ENCODE measurements at places on chromosomes 6 and 20.
A peak's percentile ranks its signal among the peaks of the same experiment; 100 is the strongest.

GRCh38 chr20:59154317-59155013 lies 9.2 kb upstream of the ZNF831 start:
- no peak for DNase-seq

DNA sequence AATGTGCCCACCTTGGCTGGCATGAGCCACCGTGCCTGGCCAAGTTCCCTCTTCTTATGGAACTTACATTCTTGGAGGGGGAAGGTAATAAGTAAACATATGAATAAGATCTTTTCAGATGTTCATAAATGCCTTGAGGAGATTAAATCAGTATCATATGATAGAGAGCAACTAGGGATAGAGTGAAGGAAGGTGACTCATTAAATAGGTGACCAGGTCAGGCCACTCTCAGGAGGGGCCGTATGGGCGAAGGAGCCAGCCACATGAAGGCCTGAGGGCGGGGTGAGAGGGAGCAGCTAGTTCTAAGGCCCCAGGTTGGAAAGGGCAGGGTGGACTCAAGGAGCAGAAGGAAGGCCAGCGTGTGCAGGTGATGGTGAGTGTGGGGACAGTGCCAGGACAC lies 91.1 kb downstream of the UST start:
- no peak for DNase-seq

GRCh38 chr6:149089510-149089909 lies 228.0 kb upstream of the TAB2 start:
- DNase-seq, result no peak

- DNase-seq, result no peak
These were observed 1.1 kb downstream of the PFDN6 start for GRCh38 chr6:33290459-33290858.

GRCh38 chr6:44101832-44102231 lies 25.4 kb downstream of the MRPL14 start:
- DNase-seq, result no peak

- DNase-seq, result no peak
These were observed 16.2 kb downstream of the LATS1 start for GRCh38 chr6:149701714-149702113.

GRCh38 chr6:136699358-136699757 lies 92.9 kb downstream of the MAP3K5 start:
- DNase-seq, result no peak

- DNase-seq, result no peak
These were observed 55.9 kb upstream of the SNX9 start for GRCh38 chr6:157766901-157767774.

- DNase-seq, result no peak
These were observed 27.7 kb upstream of the PTPN1 start for GRCh38 chr20:50482396-50482981.

- DNase-seq, result no peak
These were observed 2.0 kb downstream of the FYN start for GRCh38 chr6:111871207-111871606.

DNA sequence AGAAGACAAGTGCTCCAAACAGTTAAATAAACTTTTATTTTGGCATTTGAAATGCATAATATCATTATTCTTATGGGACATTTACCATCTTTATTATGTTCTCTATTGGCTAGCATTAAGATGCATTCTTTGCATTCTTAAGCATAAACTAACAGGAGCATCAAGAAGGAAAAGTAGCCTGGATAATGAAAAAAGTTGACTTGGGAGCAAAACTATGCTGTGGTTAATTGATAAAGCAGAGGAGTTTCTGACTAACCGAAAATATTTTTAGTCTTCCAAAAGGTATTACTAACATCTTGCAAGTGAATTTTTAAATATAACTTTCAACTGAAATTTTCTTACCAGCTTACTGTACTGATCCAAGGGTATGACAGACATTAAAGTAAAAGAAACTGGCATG lies 140.3 kb downstream of the FLRT3 start:
- DNase-seq, result no peak

GRCh38 chr20:33896509-33896908 lies 85.4 kb downstream of the CHMP4B start:
- peak; percentile 34 for DNase-seq

DNA sequence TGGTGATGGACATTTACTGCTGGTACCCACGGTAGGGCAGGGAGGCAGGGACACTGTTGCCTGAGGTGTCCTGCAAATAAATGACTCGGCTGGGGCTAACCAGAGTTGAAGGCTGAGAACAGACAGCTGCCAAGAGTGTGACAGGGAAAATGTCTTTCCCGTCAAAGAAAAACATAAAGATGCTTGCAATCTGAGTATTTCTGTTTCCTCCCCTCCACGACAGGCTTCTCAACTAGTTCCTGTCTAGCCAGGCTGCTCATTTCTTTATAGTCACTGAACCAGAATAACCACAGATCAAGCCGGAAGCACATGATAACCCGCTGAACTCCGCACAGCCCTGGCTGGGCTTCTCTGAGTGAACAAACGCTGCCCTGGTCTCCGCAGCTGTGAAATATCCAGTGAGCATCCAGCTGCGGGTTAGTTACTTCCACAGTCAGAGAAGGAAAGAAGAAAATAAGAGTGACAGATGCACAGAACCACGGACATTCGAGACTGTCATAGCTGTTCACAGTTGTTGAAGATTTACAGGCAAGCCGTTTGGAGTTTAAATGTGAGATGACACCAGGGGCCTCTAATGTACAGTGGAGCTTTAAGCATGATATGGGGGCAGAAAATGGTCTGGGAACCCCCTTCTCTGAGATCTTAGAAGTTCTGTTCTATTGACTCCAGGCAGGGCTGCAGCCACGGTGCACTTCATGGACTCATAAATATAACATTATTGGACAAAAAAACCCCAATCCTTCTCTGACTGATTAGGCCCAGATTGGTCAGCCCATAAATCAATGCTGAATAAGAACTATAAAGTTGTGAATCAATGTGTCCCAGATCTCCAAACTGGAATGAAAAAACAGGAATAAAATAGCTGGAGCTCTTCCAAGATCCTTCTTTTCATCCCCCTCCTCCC lies 299.9 kb upstream of the SUPT3H start:
- DNase-seq, result no peak

DNA sequence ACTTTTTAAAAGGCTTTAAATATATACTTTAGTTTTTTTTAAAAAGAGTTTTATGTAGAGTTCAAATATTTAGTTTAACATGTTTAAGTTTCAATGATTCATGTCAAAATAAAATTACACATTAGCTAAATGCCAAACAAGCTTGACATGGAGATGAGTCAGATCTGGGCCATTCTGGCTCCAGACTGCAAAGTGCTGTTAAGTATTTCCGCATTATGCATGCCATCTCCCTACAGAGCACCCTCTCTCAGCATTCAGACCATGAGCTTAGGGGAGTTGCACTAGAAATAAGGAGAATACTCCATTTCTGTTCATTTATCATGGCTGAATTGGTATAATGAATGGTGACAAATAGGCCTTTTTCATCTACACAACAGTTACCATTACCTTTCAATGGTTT lies 21.5 kb upstream of the HS3ST5 start:
- no peak for DNase-seq

- DNase-seq, result no peak
These were observed 207.5 kb downstream of the MANEA start for GRCh38 chr6:95784869-95785268.

GRCh38 chr6:168177103-168177891 lies 98.3 kb upstream of the FRMD1 start:
- DNase-seq, result no peak

- no peak for DNase-seq
These were observed 399.3 kb downstream of the KHDRBS2 start for GRCh38 chr6:61886608-61887259.

- no peak for DNase-seq
These were observed 63.7 kb downstream of the PRR18 start for GRCh38 chr6:166244353-166245045.

GRCh38 chr6:107534571-107535141 lies 44.7 kb downstream of the SOBP start:
- DNase-seq, result no peak

GRCh38 chr20:2762578-2763131 lies 37.8 kb downstream of the CPXM1 start:
- DNase-seq, result no peak

DNA sequence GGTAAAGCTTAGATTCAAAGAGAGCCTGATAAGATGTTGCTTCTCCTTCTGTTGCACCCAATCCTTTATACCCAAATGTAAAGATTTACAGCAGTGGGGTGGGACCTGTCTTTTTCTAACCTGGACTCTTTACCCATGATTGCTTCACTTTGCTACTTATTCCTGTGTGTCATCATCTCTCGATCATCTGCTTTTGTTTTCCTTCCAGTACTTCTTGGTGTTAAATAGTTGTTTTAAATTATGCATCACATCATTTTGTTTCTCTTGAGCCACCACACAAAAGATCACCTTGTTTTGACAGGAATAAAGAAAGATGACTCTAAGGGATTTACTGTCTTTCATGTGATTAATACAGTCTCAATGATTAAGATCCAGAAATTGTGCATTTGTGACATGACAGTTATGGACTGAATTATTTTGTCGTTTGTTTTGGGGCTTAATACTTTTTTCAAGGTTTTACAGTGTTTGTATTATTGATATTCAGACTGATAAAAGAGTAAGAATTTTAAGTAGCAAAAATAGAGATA lies 123.1 kb downstream of the CDKAL1 start:
- DNase-seq, result no peak

GRCh38 chr20:11182720-11183119 lies 508.9 kb upstream of the JAG1 start:
- no peak for DNase-seq

- DNase-seq, result peak; percentile 74
These were observed 158.1 kb downstream of the DTNBP1 start for GRCh38 chr6:15504581-15505350.

DNA sequence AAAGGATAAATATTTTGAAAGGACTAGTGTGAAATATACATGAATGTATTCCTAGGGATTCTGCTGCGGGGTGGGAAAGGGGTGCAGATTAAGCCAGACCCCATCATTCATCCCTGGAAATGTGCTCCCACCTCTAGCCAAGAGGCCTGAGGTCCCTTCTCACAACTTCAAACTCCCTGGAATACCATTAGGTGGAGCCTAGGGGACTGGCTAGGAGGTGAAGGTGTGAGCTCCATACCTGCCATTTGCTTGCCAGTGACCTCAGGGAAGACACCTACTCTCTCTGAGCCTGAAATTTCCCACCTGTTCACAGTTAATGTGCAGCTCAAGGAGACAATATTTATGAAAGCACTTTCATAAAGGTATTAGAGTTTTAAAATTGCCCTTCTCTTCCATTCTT lies 4.7 kb upstream of the CCN2 start:
- DNase-seq, result no peak

DNA sequence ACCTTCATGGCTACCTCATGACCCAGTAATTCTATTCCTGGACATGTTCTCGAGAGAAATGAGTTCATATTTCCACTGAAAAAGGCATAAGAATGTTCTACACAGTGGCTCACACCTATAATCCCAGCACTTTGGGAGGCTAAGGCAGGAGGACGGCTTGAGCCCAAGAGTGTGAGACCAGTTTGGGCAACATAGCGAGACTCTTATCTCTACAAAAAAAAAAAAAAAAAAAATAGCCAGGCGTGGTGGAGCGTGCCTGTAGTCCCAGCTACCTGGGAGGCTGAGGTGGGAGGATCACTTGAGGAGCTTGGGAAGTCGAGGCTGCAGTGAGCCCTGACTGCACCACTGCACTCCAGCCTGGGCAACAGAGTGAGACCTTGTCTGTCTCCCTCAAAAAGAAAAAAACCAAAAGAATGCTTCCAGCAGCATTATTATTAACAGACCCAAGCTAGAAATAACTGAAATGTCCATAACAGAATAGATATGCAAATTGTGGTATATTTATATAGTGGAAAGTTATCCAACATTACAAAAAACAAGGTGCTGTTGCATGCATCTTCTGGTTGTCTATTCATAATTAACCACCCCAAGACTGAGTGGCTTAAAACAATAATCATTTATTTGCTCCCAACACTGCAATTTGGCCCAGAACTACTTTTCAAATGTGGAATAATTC lies 9.4 kb upstream of the RAB44 start:
- DNase-seq, result no peak

- no peak for DNase-seq
These were observed 204.0 kb downstream of the TSHZ2 start for GRCh38 chr20:53176134-53176533.

DNA sequence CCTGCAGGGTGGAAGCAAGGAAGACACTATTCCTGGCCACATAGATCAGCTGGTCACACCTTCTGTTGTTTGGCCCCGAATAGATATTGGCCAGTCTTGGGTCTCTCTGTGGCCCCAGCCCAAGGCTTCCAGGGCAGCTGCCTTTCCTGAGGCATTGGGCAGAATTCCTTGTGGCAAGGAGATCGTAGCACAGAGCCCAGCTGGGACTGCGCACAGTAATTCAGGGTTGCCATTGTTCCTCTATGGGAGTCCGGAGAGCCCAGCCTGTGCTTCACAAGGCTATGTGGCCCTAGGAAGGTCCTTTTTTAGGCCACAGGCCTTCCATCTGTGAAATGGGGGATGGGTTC lies 6.9 kb downstream of the SGK2 start:
- no peak for DNase-seq

DNA sequence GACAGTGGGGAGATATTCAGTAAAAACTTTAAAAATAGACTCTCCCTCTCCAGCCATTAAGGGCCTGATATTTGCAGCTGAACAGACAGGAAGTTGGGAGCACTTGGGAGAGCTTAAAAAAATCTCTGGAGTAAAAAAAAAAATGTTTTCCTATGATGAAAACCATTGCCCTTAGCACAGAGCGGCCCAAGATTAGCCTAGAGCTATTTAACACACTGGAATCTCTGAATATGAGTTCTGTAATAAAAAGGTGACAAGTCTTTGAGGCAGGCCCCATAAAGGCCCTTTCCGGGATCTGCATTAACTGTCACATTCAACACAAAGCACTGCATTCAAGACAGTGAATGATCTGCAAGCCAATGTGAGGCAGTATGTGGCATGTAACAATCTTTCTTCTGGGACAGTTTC lies 393.7 kb downstream of the ZFAND3 start:
- no peak for DNase-seq

GRCh38 chr6:155434829-155435423 lies 20.7 kb downstream of the NOX3 start:
- DNase-seq, result no peak

DNA sequence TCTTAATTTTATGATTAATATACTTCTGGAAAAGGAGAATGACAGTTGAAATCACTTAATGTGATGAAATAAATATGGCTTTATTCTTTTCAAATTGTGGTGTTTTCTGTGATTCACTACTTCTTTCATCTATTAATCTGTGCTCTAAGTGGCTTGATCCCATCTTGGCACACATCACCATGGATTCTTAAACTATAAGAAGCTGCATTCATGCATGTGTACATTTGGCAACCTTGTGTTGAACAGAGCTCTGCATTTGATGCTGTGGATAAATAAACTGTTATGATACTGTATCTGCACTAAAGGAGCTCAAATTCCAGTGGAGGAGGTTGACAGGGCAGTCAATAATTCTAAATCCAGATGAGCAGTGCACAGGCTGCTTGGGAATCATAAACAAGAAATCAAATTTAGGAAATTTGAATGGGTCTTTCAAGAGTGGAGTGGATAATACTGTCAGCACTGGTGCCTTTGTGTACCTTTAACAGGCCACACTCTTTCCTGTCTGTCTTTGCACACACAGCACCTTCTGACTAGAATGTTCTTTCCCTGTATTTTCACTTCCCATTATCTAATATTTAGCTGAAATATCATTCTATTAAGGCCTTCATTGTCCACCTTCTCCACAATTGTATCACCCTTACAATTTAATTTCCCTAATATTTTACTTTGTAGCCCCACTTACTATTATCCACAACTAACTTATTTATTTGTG lies 252.9 kb downstream of the GRM1 start:
- DNase-seq, result peak; percentile 68

Measured in retinal pigment epithelial cell (primary cell).